Hypothalamus (tissue), 51 donors: ENCODE measurements at places on chromosomes 11 and 22.

DNA sequence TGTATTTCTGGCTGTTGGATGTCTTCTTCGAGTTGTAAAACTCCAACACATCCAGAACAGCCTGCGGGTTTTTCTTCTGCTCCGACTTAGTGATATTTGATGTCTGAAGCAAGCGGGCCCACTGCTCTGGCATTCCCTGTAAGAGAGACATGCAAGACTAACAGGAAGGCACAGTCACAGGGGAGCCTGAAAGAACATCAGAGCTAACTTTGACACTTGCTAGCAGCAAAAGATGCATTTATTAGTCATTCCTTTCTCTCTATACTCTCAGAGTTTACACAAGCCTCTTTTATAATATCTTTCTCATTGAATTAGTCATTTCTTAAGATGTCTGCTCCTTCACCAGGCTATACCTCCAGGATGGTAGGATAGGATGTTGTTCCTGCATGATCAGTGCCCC, 77.8 kb upstream of the GDPD4 start:
- no peak for DNase-seq

- peak; percentile 27 for DNase-seq
Measured at GRCh38 chr11:95074792-95075563, 8.3 kb downstream of the SRSF8 start.

- no peak for DNase-seq
Measured at GRCh38 chr22:30265823-30266444, 717 bp downstream of the OSM start.

- no peak for DNase-seq
Measured at GRCh38 chr11:10117709-10118351, 176.2 kb downstream of the SBF2 start.

DNA sequence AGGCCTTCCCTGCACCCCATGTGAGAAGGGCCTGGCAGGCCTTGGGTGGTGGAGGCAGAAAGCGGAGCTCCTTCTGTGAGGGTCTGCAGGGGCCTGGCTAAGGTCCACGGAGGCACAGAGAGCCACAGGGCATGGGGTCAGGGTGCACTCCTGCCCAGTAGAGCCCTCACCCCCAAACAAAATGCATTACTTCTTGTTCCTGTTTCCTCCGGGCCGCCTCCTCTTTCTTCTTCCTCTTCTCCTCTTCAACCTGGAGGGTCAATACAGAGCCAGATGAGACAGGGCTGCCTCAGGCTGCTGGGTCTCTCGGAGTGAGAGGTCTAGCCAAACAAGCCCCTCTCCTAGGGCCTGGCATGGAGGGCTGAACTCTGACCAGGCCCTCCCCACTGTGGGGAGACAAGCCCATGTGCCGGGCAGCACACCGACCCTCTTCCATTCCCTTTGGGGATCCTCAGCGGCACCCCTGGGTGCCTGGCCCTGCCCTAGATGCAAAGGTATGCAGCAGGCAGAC, 10.3 kb upstream of the NAP1L4 start:
- DNase-seq = no peak

GRCh38 chr11:745428-745827, 1.8 kb upstream of the TALDO1 start:
- DNase-seq = no peak

- DNase-seq = no peak
Measured at GRCh38 chr22:22125579-22126468, 118.8 kb upstream of the VPREB1 start.
